ENCODE measurements at places on chromosomes 7 and 10. TPM values are rescaled to one million over a fixed set of nuclear protein-coding genes. Genes with fewer than 3 reads are reported as not detected.

Gene HTR7
- total RNA-seq = 7.3 TPM

Gene MNX1
- total RNA-seq = 2.0 TPM

Gene KRIT1
- 37.5 TPM for total RNA-seq

Gene GIMAP1
- total RNA-seq = not detected

- peak; percentile 10 for DNase-seq
Observed at GRCh38 chr10:75035975-75036708, 75.3 kb upstream of the SAMD8 start.

DNA sequence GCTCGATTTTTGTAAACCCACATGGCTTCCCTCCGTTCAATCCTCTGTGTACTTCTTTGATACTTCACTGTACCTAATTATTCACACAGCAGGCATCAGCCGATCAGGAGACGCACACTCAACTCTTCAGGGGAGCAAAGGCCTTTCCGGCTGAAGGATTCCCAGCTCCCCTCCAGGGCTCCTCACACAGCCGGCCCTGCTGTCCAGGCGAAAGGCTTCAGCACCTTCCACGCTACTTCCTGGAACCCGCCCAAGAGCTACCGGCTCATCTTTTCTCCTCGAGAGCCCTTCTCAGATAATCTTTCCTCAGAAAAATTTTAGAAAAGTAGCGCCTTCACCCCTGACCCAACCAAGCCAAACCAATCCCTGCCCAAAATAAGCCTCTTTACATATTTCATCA is 270.4 kb downstream of the ZMYND11 start:
- DNase-seq = no peak
